ENCODE measurements at places on chromosomes 6 and 20.
A peak's percentile ranks its signal among the peaks of the same experiment; 100 is the strongest.

GRCh38 chr20:47559141-47559540, 57.5 kb downstream of the NCOA3 start:
- DNase-seq: no peak

GRCh38 chr6:87815449-87815848, 113.4 kb upstream of the AKIRIN2 start:
- no peak for DNase-seq

- DNase-seq: peak; percentile 85
Measured at GRCh38 chr20:63183422-63184146, 32.3 kb downstream of the YTHDF1 start.

GRCh38 chr6:107075951-107076381, 39.3 kb downstream of the BEND3 start:
- no peak for DNase-seq

GRCh38 chr20:17612287-17612991, 42.6 kb downstream of the DSTN start:
- DNase-seq: peak; percentile 41

GRCh38 chr6:16533721-16534136, 227.5 kb downstream of the ATXN1 start:
- no peak for DNase-seq

DNA sequence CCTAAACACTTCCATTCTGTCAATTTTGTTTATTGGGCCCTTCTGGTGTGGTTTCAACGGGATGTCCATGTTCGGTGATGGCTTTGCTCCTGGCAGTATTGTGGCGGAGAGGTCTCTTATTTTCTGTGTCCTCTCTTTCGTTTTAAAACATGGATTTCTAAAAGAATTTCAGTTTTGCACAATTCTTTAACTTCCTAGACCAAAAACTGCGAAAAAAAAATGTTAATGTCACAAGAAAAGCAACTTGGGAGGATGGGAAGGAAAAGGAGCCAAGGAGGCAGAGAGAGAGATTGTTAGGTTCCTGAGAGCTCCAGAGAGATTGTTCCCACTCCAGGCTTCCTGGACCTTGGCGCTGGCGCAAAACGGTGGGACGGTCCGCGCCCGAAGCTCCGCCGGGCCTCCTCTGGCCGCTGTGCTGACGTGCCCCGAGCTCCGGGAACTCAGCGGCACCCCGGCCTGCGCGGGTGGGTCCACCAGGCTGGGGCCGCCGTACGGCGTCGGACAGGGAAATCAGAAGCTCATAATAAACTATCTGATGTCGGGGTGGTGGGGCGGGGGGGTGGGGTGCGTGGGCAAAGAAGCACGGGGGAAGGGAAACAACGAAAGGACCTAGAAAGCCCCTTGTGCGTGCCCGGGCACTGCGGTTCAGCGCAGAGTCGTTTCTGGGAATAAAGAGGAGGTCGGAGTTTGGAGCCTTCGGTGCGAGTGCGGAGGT, 951 bp upstream of the OLIG3 start:
- DNase-seq: no peak

- peak; percentile 52 for DNase-seq
Measured at GRCh38 chr20:46253391-46253790, 54.9 kb downstream of the CDH22 start.

- DNase-seq: no peak
Measured at GRCh38 chr6:71476872-71477271, 188.3 kb downstream of the OGFRL1 start.
